ENCODE measurements at places on chromosomes 2 and 18.

- peak; percentile 41 for DNase-seq
These were observed at the start of gene MBD5 for GRCh38 chr2:148021059-148021861. MBD5 (plus strand) TSS chr2:148021091.

DNA sequence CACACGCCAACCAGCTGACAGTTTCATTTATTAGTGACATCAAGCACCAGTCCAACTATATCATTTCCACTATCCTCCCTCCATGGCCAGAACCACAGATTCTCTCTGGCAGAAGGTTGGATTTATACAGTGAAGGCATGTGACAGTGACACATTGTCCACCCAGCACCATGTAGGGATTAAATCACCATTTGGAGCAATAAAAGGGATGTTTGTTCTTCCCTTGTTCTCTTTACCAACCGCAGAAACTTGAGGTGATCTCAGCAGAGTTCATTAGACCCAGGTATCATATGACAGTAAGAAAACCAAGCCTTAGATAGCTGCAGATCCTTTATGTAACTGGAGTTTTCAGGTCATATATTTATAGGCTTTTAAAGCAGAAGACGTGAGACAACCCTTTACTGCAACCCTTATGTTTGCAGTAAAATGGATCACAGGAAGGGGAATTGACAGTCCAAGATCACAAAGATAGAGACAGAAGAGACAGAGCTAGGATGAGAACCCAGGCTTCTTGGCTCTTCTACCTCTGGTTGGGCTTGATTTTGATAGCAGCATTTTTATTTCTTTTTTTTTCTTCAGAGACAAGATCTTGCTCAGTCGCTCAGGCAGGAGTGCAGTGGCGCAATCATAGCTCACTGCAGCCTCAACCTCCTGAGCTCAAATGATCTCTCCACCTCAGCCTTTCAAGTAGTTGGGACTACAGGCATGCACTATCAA lies 80.1 kb downstream of the XDH start:
- DNase-seq: no peak

DNA sequence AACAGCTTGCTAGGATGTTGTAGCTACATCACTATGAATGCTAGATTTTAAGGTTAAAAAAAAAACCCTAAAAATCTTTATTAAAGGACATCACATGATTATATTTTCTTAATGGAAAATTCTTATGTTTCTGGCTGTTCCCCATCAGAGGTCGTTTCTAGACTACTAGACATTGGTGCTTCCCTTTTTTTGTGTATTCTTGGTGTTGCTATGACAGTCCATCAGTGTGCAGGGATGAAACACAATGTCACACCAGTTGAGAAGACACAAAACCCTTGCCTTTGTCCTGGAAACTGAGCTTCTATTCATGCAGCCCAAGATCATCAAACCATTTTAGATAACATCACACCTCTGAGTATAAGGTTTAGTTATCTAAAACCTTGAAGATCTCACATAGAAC lies 19.9 kb upstream of the TMEM131 start:
- DNase-seq: no peak

DNA sequence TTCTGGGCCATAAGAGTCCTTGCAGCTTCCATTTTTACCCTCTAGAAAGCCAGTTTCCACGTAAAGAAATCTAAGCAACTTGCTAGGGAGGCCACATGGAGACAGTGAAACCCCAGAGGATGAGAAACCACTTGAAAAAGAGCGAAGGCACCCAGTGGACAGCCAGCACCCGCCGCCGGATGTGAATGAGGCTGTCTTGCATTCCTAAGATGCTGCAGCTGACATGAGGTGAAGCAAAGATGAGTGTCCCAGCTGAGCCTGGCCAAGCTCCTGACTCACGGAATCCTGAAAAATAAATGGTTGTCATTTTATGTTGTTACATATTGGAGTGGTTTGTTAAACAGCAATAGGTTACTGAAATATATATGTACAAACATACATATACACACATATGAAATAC lies 65.9 kb upstream of the STPG4 start:
- no peak for DNase-seq

GRCh38 chr18:12304351-12305210 lies 3.5 kb upstream of the TUBB6 start:
- no peak for DNase-seq

GRCh38 chr18:33330711-33331110 lies 109.8 kb downstream of the CCDC178 start:
- DNase-seq: no peak

- DNase-seq: no peak
These were observed 147.5 kb upstream of the DAPL1 start for GRCh38 chr2:158647436-158648231.

- DNase-seq: no peak
These were observed 9.7 kb upstream of the SLC39A10 start for GRCh38 chr2:195647302-195647701.

- no peak for DNase-seq
These were observed 53.3 kb downstream of the CCDC148 start for GRCh38 chr2:158403237-158403636.

- DNase-seq: no peak
These were observed 57.2 kb downstream of the NGEF start for GRCh38 chr2:232955856-232956255.

DNA sequence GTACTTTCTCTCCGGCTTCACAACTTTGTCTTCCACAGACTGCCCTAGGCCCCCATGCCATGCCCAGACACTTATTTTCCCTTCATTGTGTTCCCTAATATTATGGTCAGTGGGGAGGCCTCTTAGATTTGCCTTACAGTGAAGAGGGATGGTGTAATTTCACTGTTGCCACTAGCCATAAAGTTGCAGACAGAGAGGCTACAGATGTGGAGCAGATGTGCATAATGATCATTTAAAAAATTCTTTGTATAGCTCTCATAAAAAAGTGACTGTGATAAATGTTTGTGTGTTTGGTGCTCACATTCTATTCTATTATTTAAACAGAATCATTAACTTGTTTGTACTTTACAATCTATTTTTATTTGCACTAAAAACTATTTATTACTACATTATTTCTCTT lies 67.5 kb upstream of the FN1 start:
- DNase-seq: no peak

GRCh38 chr2:96623116-96623515 lies 15.0 kb downstream of the KANSL3 start:
- no peak for DNase-seq

DNA sequence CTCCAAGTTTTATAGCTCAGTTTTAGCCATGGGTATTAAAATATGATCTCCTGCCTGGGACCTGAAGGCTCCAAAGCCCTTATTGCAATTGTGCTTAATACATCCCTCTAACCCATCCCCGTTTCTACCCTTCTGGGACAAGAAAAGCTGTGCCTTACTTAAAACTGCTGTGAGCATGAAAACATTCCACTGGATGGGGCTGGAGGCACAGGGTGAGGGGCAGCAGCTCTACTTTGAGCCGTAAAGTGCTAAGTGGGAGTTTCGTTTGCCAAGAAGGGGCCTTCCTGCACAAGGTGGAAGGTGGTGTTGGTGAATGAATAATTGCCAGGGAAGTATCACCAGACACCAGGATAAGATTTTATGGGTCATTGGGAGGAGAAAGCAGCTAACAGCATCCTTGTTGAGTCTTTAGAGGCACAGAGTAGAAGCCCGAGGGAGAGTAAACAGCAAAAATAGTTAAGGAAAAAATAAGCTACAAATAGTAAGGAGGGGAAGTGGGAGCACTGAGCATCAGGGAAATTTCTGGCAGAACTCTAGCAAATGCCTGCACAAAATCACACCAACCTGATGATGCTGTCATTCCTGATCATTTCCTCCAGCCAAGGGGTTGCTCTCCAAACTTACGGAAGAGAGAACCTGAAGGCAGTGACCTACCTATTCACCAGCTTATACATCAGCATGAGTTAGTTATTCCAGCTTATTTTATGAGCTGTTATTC lies 218.4 kb downstream of the MREG start:
- DNase-seq: no peak

- DNase-seq: no peak
These were observed 16.2 kb downstream of the SCYGR8 start for GRCh38 chr2:227761740-227762476.

DNA sequence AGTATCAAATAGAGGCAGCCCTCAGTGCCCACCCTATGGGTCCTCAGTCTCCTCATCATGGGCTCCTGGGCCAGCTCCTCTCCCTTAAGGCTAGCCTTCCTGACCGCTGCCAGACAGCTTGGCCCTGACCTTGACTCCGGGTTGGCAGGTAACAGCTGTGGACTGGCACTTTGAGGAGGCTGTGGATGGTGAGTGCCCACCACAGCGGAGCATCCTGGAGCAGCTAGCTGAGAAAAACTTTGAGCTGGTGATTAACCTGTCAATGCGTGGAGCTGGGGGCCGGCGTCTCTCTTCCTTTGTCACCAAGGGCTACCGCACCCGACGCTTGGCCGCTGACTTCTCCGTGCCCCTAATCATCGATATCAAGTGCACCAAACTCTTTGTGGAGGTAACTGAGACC lies 19.0 kb downstream of the CAD start:
- DNase-seq: no peak

DNA sequence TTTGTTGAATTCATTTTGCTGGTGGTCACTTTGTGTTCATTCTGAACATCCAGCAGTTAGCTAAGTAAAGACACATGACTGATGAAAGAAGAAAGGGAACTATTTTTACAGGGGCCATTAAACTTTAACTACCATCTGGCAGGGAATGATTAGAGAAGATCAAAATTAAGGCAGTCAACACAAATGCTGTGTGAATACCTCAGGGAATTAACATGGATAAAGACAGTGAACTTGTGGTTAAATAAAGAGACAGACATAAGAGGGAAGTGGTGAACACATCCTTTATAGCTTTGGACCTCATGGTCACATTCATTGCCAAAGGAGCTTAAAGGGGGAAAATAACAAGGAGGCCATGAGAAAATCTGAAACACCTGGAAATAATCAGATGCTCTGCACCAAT lies 52.6 kb upstream of the ATP5MC3 start:
- DNase-seq: no peak

DNA sequence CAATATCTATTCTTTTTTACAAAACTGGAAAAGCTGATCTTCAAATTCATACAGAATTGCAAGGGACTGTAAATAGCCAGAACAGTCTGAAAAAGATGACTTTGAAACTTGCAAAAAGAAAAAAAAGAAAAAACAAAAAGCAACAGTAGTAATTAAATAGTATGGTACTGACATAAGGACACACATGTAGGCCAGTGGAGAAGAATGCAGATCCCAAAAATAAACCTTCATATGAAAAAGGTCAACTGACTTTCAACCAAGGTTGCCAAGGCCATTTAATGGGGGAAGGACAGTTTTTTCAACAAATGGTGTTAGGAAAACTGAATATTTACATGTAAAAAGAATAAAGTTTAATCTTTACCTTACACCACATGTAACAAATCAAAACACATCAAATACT lies 111.8 kb downstream of the USP34 start:
- DNase-seq: no peak

DNA sequence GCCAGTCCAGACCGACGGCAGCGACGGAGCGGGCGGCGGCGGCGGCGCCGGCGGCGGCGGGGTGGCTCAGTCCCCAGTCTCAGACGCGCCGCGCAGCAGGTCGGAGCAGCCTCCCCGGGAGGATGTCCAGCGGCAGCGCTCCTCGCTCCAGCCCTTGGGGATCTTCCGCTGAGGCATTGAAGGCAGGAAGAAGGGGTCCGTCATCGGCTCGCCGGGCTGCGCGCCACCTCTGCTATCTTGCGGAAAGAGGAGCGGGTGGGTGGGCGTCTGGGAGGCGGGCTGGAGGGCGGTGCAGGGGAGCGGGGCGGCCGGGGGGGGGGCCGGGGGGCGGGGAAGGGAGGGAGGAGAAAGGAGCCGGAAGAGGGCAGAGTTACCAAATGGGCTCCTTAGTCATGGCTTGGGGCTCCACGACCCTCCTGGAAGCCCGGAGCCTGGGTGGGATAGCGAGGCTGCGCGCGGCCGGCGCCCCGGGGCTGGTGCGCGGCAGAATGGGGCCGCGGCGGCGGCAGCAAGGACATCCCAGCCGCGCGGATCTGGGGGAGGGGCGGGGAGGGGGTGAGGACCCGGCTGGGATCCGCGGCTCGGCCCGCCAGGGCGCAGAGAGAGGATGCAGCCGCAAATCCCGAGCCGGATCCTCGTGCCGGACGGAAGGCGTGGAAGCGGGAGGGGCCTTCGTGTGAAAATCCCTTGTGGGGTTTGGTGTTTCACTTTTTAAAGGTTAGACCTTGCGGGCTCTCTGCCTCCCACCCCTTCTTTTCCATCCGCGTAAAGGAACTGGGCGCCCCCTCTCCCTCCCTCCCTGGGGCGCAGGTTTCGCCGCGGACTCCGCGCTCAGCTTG lies at the start of gene NETO1:
NETO1 (minus strand) TSS at position 242 of the 839 bp plus-strand sequence. CDS start 696 bp downstream, outside the sequence.
- DNase-seq: no peak

DNA sequence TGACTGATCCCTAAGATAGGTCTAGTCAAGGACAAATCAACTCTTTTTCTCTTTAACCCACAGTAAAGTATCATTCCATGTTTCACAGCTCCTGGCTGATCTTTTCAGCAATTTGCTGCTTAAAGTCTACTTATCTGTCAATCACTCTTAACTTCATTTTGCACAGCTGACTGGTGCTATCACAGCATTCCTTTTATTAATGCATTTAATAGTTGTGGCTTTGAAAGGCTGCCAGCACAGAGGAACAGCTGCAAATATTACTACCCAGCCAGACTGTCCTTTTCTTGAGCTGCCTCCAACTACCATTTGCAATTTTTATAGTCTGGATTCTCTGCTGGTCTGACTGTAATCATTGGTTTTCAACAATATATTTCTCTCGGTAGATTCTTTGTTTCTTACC lies 303.5 kb downstream of the STK39 start:
- no peak for DNase-seq

- no peak for DNase-seq
These were observed 20.1 kb upstream of the PPP3R1 start for GRCh38 chr2:68272246-68272994.

DNA sequence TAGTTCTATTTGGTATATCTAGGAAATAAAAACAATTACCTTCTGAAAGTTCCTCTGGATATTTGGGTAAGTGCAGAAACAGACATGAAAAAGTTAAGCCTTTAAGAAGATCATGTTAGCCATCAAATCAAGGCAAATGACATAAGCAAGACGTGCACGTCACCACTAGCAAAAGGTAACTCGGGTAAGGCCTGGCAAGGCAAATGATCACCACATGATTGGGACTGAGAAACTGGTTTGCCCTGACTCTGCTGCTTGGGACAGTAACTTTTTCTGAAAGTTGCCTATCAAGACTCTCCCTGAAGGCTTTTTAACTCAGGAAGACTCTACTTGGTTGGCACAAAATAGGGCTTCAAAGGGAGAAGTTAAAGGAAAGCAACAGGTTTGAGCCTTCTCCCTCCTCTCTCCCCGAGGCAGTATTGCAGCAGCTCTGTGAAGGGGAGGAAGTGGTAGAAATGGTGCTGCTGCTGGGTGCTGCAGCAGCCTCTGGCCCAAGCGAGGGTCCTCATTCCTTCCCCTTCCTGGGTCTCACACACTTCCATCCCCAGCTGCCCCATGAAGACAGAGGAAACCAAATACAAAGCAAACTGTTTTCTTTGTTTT lies 17.1 kb upstream of the TMEM237 start:
- DNase-seq: no peak

DNA sequence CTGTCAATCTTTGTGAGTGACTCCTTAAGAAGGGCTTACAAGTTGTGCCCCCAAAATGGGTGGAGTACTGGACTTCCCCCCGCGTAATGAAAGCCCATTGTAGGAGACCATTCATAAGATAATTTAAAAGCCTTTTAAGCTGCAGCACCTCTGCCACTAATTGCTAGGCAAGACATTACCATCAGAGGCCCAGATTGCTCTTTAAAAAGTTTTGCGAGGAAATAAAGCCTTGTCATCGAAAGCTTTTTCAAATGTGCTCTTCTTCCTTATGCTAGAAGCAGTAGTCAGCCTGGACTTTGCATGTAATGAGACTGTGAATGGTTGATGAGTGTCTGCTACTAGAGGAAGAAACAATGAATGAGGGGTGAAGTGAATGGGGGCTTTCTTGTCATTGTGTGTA lies 345.3 kb upstream of the CDH2 start:
- DNase-seq: no peak

Measured in brain pericyte (primary cell).